Cortex of kidney (tissue), 1 donor: ENCODE measurements at places on chromosomes 3 and 15.

DNA sequence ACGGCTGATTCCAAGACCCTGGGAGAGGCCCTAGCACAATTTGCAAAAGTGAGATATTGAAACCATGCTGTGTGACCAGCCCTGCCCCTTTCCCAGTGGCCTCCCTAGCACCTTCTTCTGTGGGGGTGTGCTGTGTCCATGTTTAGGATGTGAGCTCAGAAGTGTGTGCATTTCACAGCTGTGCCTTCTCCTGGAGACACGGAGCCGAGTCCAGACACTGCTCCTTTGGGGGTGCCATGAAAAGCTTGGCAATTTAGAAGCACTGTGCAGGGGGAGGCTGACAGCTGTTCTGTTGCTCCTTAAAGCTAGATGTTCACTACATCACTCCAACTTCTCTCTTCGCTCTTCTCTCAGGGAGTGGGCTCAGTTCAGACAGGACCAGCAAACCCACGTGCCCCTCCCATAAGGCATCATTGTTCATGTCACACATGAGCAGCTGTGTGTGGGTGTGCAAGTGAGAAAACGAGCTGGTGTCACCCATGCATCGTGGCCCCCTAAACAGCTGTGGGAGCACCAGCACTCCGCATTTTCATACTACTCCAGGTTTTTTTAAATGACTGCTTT, 492.6 kb downstream of the GABRG3 start:
- no peak for DNase-seq

DNA sequence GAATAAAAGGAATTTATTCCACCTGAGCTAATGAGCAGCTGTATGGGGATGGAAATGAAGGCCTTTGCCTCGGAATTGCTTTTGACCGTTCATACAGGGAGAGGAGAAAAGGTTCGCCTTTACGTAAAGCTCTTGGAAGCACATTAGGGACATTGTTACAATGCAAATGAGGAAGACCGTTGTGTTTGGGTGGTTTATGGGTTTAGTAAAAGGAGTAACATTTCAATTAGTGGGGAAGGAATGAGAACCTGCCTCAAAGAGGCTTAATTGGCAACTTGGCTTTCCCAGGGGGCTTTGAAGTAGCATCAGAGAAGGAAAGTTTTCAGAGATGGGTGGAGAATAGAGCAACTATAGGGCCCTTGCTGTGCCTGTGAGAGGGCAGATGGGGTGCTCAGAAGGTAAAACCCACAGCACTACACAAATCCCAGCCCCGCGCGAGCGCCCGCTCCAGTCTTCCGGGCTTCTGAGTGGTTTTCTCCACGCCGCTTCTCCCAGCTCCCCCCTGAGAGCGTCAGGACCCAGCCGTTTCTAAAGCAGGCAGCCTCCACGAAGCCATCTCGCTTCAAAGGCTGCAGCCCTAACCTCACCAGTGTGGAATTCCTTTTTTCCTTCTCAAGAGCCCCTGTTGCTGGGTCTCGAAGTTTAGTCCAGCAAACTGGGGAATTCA, 192.0 kb upstream of the HES1 start:
- no peak for DNase-seq

- DNase-seq: no peak
These were observed 11.6 kb upstream of the ACAN start for GRCh38 chr15:88791637-88792036.

- DNase-seq: no peak
These were observed 10.0 kb upstream of the ARL8B start for GRCh38 chr3:5112043-5112442.
